Activated CD8-positive, alpha-beta memory T cell treated with anti-CD3 and anti-CD28 coated beads, Interleukin-2, amount 10 ng/mL, durations not matched to agents 7 days and 5 days (primary cell): ENCODE measurements at places on chromosomes 16 and 17.

GRCh38 chr16:66858740-66859396 is 14.7 kb downstream of the CA7 start:
- DNase-seq = no peak

- no peak for DNase-seq
These were observed 13.4 kb downstream of the CMC2 start for GRCh38 chr16:80993307-80993706.

GRCh38 chr16:67137605-67138004 is 13.2 kb downstream of the B3GNT9 start:
- no peak for DNase-seq

DNA sequence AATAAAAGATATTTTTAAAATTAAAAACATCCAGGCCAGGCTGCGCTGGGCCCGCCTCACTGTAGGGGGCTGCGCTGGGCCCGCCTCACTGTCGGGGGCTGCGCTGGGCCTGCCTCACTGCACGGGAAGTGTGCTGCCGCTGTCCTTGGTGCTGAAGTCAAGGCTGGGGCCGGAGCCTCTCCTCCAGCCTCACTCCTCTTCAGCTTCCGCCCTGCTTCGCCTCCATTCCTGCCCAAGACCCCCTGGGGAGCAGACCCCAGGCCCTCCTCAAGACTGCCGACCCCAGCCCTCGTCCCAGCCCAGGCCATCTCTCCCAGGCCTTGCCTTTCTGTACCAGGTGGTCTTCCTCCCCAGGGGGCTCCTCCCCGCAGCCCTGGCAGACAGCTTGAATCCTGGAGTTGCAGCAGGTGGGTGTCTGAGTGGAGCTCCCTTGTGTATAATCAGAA is 26.2 kb downstream of the ENDOV start:
- DNase-seq = peak; percentile 77
